ENCODE measurements at places on chromosomes 1 and 21. TPM values are rescaled to one million over a fixed set of nuclear protein-coding genes. Genes with fewer than 3 reads are reported as not detected.

Gene SLC45A3
- 11.1 TPM for polyA plus RNA-seq

Gene THEM5
- polyA plus RNA-seq: 0.82 TPM

Gene DNAJB4
- polyA plus RNA-seq: 38.2 TPM

Gene OR2T2
- polyA plus RNA-seq: not detected

Gene DIO1
- 3.8 TPM for polyA plus RNA-seq

Gene SYPL2
- polyA plus RNA-seq: 5.6 TPM

Gene CFHR3
- polyA plus RNA-seq: 0.46 TPM

Gene LCE1A
- not detected for polyA plus RNA-seq

Gene RAB7B
- 2.3 TPM for polyA plus RNA-seq

Gene TMEM51
- 20.0 TPM for polyA plus RNA-seq

Gene GPR52
- not detected for polyA plus RNA-seq

Gene FOXO6
- polyA plus RNA-seq: 3.2 TPM

Gene TMEM269
- 0.78 TPM for polyA plus RNA-seq

Gene GJA9
- polyA plus RNA-seq: 0.18 TPM

Gene MEX3A
- polyA plus RNA-seq: 40.9 TPM

Gene FAM131C
- 2.7 TPM for polyA plus RNA-seq

Gene PRAMEF15
- not detected for polyA plus RNA-seq

Gene INSRR
- 1.9 TPM for polyA plus RNA-seq

Gene SIK1
- 2.6 TPM for polyA plus RNA-seq

Gene ZNF648
- polyA plus RNA-seq: 0.43 TPM

Gene ATP6V1G3
- polyA plus RNA-seq: 7.3 TPM

Gene LCE6A
- polyA plus RNA-seq: not detected

Gene SERINC2
- 57.1 TPM for polyA plus RNA-seq

Gene OR6P1
- polyA plus RNA-seq: not detected

Gene C1QB
- polyA plus RNA-seq: 12.3 TPM

Gene DNMT3L
- polyA plus RNA-seq: not detected

Gene CTBS
- polyA plus RNA-seq: 24.2 TPM

Gene FAM78B
- 3.9 TPM for polyA plus RNA-seq

Gene KANK4
- 23.4 TPM for polyA plus RNA-seq

Gene DPYD
- 10.9 TPM for polyA plus RNA-seq

Gene LIN28A
- 0.06 TPM for polyA plus RNA-seq

Gene CASQ1
- polyA plus RNA-seq: 0.13 TPM

Gene WDR3
- polyA plus RNA-seq: 34.3 TPM
